Stimulated activated CD8-positive, alpha-beta memory T cell treated with anti-CD3 and anti-CD28 coated beads, Interleukin-2, amount 100 ng/mL, for 48 hours (primary cell): ENCODE measurements at places on chromosomes 2 and 18.

DNA sequence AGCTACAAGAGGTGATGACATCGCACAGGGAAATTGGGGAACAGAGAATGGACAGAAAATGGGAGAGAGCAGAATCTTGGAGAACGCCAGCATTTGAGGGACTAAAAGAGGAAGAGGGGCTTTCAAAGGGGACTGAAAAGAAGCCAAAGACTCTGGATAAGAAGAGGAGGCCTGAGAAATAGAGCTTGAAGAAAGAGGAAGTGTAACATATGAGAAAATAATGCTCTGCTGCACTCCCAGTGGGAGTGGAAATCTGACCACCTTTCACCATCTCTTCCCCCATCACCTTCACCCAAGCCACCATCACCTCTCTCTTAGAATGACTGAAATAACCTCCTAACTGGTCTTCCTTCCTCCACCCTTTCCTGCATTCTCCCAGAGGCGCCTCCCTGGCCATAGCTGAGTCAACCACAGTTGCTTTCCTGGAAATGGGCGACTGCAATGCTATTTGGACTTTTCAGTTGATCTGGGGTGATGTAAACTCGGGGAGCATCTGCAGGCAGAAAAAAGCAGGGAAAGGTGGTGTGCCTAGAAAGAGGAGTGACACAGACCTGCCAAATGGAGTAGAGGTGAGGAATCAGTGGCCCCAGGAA, 16.8 kb downstream of the CXCR1 start:
- DNase-seq = no peak

- DNase-seq = no peak
Measured at GRCh38 chr2:214989187-214989586, 149.2 kb downstream of the ABCA12 start.

DNA sequence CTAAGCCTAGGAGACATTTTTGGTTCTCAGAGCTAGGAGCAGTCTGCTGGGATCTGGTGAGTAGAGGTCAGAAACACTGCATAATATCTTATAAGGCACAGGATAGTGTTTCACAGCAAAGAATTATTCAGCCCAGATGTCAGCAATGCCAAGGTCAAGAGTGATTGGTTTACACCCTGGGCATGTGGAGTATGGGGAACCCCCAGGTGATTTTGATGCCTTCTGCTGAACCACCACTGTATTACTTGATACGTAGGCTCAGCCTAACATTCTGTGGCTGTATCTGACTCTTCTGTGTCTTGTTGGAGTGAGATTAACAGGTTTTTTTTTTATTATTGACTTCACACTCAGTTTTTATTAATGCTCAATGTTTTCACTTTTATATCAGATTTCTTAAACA, 6.0 kb downstream of the DDX18 start:
- no peak for DNase-seq

GRCh38 chr2:189204322-189204941, 24.9 kb upstream of the COL5A2 start:
- no peak for DNase-seq

DNA sequence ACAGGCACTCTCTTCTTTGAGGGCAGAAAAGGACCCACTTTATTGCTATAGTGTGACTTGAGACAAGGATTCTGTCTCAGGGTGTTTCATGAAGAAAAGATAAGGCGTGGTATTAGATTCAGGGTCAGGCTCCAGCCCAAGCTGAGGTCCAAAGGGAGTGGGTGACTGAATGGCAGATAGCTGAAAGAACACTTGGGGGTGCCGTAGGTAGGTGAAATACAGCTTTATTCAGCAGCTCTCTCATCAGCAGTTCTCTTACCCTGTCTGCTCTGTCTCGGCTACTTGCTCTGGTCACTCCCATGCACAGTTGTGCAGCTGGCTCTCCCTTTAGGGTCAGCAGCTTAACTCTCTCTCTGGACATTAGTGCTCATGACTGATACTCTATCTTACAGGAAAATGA, 379.9 kb downstream of the LPIN1 start:
- DNase-seq = no peak

- DNase-seq = no peak
Measured at GRCh38 chr2:224983712-224984554, 58.3 kb downstream of the DOCK10 start.

DNA sequence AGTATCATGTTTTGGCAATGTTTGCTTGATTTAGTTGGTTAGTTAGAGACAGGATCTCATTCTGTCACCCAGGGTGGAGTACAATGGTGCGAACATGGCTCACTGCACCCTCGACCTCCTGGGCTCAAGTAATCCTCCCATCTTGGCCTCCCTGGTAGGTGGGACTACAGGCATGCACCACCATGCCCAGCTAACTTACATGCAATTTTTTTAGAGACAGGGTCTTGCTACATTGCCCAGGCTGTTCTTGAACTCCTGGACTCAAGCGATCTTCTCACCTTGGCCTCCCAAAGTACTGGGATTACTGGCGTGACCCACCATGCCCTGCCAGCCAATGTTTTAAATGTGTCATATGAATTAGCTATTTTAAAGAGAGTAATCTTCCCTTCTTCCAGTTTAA, 16.3 kb upstream of the CDKL4 start:
- DNase-seq = no peak

- no peak for DNase-seq
Measured at GRCh38 chr2:141280037-141280436, 850.8 kb downstream of the LRP1B start.

DNA sequence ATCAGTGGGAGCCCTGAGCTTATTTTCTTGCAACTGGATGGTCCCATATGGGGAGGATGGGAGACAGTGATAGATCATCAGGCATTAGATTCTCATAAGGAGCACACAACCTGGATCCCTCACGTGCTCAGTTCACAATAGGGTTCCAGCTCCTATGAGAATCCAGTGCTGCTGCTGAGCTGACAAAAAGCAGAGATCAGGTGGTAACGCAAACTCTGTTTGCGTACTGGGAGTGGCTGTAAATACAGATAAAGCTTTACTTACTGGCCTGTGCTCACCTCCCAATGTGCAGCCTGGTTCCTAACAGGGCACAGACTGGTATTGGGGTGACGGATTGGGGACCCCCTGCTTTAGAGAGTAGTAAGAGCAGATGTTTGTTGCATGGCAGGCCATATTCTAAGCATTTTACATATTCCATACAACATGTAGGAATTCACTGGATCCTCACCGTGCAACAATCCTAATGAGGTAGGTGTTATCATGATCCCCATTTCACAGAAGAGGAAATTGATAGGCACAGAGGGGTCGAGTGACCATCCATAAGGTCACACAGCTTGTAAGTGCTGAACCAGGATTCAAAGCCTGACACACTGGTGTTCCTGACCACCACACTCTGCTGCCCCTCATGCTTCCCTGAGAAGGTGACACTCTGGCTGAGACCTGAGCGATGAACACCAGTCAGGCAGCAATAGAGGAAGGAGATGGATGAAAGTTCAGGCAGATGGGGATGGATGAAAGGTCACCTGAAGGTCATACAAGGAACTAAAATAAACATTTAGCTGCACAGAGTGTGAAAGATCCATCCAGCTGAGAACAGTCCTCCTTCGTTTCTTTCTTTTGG, 15.7 kb upstream of the MAT2A start:
- DNase-seq = no peak

- DNase-seq = no peak
Measured at GRCh38 chr18:79436556-79437275, 41.0 kb downstream of the NFATC1 start.

- no peak for DNase-seq
Measured at GRCh38 chr18:76972846-76973519, 150.6 kb downstream of the ZNF236 start.

- no peak for DNase-seq
Measured at GRCh38 chr2:216474925-216475670, 23.5 kb upstream of the RPL37A start.

DNA sequence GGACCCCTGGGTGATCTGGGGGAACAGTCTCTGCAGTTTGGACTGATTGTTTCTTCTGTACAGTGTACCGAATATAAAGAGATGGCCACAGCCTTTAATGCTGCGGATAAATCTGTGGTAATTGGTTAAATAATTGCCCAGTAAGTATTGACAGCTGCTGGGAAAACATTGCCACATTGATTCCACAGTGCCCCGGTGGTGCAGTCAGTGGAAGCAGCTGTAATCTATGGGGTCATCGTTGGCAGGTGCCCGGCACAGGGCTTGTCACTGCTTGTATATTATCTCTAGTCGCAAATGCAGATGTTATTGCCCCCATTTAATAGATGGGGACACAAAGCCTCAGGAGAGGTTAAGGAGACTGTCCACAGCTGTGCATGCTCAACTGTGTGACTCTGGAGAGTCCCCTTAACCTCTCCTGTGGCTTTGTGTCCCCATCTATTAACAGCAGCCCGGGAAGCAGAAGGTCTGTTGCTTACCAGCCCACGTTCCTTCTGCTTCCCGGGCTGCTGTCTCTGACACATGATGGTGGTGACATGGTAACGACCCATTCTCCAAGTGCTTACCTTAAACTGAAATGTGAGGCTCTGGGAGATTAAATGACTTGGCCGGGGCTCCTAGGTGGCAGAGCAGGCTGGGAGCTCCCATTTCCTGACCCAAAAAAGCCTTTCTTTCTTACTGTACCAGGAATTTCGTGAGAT, 76.9 kb downstream of the NCK2 start:
- no peak for DNase-seq
